ENCODE measurements at places on chromosomes 1 and 21.
A peak's percentile ranks its signal among the peaks of the same experiment; 100 is the strongest.

DNA sequence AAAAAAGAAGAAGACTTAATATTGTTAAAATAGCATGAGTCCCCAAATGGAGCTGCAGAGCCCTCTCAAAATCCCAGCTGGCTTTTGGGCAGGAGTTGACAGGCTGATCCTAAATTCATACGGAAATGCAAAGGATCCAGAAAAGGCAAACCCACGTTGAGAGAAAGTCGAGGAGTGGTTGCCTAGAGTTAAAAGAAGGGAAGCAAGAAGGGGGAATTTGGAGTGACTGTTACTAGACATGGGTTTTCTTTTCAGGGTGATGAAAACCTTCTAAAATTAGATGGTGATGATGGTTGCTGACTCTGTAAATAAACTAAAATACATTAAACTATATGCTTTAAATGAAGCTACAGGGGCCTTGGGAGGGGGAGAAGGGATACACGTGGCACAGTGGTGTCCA is 1.6 kb downstream of the DNMT3L start:
- peak; percentile 79 for DNase-seq

- no peak for DNase-seq
Observed at GRCh38 chr1:226364514-226364899, 43.4 kb downstream of the PARP1 start.

GRCh38 chr1:29145739-29146437 is 22.2 kb upstream of the TMEM200B start:
- DNase-seq = no peak

DNA sequence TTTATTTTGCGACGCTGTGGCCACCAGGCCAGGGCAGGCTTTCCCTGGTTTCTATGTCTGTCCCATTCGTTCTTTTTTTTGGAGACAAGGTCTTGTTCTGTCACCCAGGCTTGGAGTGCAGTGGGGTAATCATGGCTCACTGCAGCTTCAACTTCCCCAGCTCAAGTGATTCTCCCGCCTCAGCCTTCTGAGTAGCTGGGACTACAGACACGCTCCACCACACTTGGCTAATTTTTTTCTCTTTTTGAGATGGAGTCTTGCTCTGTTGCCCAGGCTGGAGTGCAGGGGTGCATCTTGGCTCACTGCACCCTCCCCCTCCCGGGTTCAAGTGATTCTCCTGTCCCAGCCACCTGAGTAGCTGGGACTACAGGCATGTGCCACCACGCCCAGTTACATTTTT is 43.4 kb upstream of the WNT4 start:
- DNase-seq = no peak

- no peak for DNase-seq
Observed at GRCh38 chr1:158089925-158090637, 90.6 kb upstream of the CD1D start.

- DNase-seq = no peak
Observed at GRCh38 chr1:151802372-151802771, 2.8 kb downstream of the LINGO4 start.

DNA sequence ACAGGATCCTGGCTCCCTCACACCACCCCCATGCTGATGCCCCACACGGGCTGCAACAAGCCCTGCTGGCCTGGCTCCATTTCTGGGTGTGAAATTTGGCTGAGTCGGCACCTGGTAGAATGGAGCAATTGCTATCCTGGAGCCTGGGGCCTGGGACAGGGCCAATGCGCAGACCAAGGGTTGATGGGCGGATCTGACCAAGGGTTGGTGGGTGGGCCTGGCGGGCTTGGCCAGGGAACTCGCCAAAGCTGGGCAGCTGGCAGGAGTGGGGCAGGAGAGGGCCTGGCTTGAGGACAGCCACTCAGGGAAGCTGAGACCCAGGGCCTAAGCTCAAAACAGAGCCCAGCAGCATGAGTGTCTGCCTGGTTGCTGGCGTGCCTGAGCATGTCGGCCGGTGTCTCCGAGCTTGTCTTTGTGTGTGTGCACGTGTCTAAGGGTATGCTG is 70.9 kb upstream of the POU3F1 start:
- DNase-seq = no peak

- DNase-seq = no peak
Observed at GRCh38 chr1:218433744-218434143, 88.6 kb downstream of the TGFB2 start.

Data from suppressor macrophage treated with lipopolysaccharide for 1 hour (primary cell).